Fibroblast of mammary gland (primary cell): ENCODE measurements at places on chromosomes 4 and X.

DNA sequence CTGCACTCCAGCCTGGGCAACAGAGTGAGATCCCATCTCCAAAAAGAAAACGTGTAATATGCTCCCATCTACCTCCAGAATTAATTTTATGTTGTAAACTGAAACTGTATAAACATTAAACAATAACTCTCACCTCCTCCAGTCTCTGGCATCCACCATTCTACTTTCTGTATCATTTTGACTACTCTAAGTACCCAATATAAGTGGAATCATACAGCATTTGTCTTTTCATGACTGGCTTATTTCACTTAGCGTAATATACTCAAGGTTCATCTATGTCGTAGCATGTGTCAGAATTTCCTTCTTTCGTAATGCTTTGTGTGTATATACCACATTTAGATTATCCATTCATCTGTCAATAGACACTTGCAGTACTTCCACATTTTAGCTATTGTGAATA lies 20.6 kb downstream of the F8 start:
- DNase-seq, result no peak

DNA sequence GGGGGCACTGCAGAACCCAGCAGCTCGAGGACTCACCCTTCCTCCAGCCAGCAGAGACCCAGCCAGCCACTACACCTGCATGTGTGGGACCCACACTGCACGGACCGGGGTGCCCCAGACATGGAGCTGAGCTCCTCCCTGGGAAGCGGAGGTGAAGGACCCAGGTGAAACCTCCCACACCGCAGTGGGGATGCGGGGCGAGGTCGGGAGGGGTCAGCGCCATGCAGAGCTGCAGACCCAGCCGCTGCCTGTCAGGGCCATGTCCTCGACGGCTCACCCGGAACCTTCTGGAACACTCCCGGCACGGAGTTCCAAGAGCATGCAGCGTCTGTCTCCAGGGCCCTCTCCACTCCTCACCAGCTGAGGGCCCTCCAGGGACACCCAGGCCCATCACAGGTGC lies 42.6 kb downstream of the GAK start:
- no peak for DNase-seq

GRCh38 chr4:120886191-120886590 lies 36.3 kb downstream of the PRDM5 start:
- DNase-seq, result no peak

DNA sequence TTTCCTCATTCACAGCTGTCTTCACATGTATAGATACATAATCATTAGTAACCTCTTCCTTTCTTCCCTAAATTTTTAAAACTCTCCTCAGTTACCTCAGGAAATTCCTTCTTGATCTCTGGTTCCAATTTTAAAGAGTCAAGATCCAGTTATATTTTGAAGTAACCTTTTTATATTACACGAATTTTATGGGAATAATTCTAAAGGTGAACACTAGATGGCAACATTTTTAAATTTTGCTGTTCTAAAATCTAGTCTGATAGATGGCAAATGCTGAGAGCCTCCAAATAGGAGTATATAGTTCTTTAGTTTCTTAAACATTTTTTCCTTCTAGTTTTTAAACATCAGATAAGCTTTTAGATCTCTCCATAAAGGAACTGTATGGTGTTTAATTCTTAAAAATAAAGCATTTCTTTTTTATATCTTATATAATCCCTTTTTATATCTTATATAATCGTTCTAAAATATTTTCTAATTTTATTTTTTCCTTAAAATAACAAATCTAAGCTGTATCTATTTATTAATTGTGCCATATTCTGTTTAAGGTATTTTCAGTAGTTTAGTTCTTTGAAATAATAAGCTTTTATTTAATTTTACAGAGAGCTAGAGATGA lies 37.9 kb upstream of the PAPSS1 start:
- DNase-seq, result peak; percentile 55

DNA sequence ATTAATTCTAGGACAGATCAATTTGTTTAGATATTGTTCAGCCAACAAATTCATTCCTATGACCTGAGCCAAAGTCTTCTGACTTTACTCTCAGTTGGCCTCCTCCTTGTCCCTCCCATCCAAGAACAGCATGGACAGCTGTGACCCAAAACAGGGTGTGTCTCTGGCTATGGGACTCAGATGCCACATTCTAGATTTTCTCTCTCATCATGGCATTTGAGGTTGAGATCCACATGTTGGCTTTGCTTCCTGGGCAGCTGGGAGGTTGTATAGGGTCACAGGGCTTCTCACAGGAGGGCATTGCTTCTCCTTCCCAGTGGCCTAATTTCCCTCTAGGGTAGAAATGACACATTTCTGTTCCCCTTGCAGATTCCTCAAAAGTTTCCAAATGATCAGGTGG lies 22.6 kb upstream of the EGF start:
- DNase-seq, result no peak

- peak; percentile 96 for DNase-seq
These were observed 24.6 kb upstream of the ANTXR2 start for GRCh38 chr4:80097400-80098177.

GRCh38 chr4:128564081-128564630 lies 245.3 kb upstream of the JADE1 start:
- no peak for DNase-seq

GRCh38 chrX:16005917-16006316 lies 117.4 kb upstream of the GRPR start:
- peak; percentile 37 for DNase-seq

DNA sequence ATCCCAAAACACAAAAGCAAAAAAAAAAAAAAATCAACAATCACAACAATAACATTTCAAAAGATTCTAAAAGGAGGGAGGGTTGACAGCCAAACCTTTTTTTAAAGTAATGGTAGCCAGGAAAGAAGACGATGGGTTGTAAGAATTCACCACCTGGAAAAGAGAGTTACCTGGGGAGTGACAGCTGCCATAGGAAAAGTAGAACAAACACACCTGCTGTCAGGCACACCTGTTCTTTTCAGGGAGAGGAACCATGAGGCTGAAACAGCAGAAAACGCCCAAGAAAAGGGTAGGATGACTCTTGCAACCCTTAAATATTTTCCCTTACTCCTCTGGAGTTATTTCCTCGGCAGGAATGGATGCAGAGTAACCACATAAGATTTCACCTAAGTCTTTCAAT lies 388.4 kb upstream of the TEX13C start:
- DNase-seq, result no peak
